ENCODE measurements at places on chromosomes 1 and 21.
A peak's percentile ranks its signal among the peaks of the same experiment; 100 is the strongest.

- DNase-seq = no peak
These were observed 18.1 kb downstream of the LYPD8 start for GRCh38 chr1:248737457-248737856.

- no peak for DNase-seq
These were observed 31.0 kb downstream of the TNNT2 start for GRCh38 chr1:201346337-201346939.

GRCh38 chr1:157307491-157307890 is 169.3 kb upstream of the ETV3 start:
- no peak for DNase-seq

- DNase-seq = no peak
These were observed 70.1 kb downstream of the SLC25A24 start for GRCh38 chr1:108129999-108130398.

GRCh38 chr1:178846306-178846705 is 24.6 kb downstream of the ANGPTL1 start:
- DNase-seq = no peak

DNA sequence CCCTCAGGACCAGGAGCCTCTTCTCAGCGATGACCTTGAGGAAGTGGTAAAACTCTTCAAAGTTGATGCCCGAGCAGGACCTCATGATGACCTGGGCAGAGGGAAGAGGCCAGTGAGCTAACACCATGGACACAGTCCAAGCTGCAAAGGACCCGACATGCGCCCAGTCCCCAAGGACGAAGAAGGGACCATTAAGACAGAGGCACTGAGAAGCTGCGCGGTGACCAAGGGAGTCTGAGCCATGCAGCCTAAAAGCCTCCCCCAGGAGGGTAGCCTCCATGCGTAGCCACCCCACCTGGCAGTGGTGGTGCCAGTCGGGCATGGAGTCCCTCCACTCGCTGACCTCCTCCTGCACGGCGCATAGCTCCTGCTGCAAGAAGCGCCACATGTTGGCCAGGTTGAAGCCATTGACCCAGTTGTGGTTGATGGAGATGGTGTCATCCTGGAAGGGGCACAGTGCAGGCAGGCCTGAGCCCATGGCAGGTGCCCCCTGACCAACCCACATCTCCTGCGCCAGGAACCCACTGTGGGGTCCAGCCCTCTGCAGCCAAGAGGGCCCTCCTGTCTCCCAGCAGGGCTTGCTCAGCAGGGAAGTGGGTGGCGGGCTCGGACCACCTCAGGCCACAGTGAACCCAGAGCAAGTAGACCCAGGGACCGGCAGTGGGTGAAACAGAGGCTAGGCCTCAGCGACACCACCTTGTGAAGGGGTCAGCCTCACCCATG is 2.4 kb downstream of the JMJD4 start:
- DNase-seq = no peak

DNA sequence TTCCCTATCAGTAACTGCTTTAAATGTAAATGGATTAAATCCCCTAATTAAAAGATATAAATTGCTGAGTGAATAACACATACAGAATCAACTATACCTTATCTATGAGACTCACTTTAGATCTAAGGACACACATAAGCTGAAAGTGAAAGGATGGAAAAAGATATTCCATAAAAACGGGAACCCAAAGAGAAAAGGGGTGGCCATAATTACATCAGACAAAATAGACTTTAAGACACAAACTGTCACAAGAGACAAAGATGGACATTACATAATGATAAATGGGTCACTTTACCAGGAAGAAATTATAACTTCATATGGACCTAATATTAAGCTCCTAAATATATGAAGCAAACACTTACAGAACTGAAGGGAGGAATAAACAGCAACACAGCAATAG is 59.2 kb downstream of the SLC25A24 start:
- no peak for DNase-seq

DNA sequence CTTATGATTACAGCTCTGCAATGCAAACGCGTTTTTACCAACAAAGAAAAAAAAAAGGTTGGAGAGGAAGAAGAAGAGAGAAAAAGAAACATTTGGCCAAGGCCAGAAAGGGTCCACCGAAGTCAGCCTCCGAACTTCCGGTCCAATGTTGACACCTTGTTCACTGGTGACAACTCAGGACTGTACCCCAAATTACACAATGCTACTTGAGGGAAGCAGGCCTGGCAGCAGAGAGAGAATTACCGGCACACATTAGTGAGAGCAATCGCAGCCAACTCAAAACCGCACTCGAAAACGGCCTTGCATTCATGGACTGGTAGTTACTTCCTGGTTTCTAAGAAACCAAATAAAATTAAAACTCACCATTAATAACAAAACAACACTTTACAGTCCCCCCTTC is 652.5 kb downstream of the KIF26B start:
- DNase-seq = peak; percentile 12

GRCh38 chr1:204464187-204464631 is 30.4 kb downstream of the PIK3C2B start:
- DNase-seq = no peak

DNA sequence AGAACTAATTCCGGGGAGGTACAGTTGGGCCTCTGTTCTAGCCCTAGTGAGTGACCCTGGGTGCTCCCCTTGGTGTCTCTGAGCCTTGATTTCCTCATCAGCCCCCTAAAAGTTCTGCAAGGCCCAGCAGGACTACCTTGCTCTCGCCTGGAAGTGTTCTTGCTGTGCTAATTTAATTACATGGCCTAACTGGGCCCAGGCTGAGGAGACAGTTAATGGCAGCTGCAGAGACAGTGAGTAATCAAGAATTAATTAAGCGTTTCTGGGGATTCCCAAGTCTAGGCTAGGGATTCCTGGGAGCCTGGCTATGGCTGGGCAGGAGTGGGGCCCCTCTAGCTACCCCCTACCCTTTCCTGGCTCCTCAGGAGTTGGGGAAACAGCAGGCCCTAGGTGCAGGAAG is 24.7 kb upstream of the DMBX1 start:
- DNase-seq = no peak

- DNase-seq = no peak
These were observed 21.3 kb upstream of the GNPAT start for GRCh38 chr1:231219422-231220401.

- DNase-seq = peak; percentile 69
These were observed 772 bp downstream of the ADAM15 start for GRCh38 chr1:155051777-155052398.

- no peak for DNase-seq
These were observed 358.1 kb downstream of the LRRIQ3 start for GRCh38 chr1:73839922-73840321.

- no peak for DNase-seq
These were observed 38.1 kb downstream of the RGS2 start for GRCh38 chr1:192846950-192847349.

- DNase-seq = no peak
These were observed 65.8 kb upstream of the ATF3 start for GRCh38 chr1:212542761-212543187.

DNA sequence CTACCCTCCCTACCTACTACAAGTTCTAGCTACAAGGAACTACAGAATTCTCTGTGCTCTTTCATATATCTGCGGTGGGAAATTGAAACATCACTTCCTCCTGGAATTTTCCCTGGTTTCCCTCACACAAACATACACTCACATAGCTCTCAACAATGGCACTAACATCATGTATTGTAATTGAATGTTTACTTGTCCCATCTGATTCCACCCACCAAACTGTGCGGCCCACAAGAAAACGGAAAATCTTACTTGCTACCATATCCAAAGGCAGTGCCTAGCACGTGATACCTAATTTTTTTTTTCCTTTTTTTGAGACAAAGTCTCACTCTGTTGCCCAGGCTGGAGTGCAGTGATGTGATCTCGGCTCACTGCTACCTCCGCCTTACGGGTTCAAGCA is 33.9 kb downstream of the NDC1 start:
- no peak for DNase-seq

DNA sequence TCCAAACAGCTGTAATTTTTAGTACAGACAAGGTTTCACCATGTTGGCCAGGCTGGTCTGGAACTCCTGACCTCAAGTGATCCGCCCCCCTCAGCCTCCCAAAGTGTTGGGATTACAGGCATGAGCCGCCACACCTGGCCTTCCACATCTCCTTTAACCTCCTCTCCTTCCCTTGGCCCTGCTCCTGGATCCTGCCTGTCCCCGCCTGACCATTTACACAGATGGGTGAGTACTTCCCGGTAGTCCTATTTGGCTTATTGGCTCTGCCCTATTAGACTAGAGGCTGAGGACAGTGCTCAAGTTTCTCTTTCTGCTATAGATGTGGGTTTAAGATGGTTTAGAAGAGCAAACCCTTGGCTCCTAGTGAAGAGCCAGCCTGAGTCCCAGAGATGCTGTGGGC is 7.1 kb downstream of the PTPN7 start:
- no peak for DNase-seq

DNA sequence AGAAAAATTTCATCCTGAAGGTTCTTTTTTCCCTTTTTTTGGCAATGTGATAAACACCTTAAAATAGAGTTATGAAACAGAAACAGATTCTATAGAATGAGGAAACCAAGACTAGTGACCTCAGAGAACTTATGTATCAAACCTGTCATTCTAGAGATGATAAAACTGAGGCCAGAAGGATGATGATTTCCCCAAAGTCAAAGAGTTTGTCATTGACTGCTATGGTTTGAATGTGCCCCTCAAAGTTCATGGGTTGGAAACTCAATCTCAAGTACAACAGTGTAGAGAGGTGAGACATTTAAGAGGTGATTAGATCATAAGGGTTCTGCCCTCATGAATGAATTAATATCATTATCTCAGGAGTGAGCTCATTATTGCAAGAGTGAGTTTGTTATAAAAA is 13.7 kb upstream of the BEND5 start:
- DNase-seq = no peak

DNA sequence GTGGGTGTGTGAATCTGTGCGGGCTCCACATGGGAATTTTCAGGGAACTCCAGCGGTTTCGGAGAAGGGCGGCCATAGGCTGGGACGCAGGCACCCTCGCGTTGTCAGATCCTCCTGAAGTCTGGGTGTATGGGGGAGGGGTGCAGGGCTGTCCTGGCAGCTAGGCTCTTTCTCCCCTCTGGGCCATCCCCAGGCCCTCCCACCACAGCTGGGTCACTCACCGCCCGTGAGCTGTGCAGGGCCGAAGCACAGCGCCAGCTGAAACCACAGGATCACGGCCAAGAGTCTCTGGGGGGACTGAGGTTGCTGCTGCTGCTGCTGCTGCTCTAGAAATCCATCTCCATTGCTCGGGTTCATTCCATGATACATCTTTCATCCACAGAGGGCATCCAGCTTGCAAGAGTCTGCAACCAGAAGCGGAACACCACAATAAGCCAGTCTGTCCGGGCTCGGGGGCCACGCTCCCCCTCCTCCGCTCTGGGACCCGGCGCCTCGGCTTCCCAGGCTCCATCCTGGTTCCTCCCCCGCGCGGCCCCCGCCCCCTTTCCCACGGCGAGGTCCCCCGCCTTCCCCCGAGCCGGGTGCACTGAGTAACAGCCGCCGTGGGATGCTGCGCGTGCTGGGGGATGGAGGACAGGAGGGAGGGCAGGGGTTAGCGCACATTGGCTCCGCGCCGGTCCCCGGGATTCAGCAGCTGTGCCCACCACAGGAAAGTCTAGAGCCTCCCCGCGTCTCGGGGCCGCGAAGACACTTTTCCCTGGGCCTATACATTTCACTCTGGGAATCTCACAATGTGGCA is 720 bp downstream of the SUSD4 start:
- DNase-seq = peak; percentile 47

- DNase-seq = no peak
These were observed 159.9 kb upstream of the HMCN1 start for GRCh38 chr1:185574139-185574875.

DNA sequence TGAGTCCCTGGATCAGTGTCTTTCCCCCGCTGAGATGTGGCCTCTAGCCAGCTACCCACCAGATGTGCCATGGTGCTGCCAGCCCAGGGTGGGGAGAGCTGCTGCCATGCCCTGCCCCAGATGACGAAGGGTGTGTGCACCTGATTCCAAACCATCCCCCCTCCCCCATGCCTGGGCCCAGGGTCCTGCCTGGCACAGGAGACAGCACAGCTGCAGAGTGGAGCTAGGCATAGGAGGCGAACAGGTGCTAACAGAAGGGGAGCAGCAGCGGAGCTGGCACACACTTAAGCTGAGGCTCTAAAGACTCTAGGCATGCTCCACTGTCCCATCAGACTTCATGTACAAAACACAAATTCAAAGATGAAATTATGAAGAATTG is 9.0 kb upstream of the LDLRAP1 start:
- DNase-seq = no peak

DNA sequence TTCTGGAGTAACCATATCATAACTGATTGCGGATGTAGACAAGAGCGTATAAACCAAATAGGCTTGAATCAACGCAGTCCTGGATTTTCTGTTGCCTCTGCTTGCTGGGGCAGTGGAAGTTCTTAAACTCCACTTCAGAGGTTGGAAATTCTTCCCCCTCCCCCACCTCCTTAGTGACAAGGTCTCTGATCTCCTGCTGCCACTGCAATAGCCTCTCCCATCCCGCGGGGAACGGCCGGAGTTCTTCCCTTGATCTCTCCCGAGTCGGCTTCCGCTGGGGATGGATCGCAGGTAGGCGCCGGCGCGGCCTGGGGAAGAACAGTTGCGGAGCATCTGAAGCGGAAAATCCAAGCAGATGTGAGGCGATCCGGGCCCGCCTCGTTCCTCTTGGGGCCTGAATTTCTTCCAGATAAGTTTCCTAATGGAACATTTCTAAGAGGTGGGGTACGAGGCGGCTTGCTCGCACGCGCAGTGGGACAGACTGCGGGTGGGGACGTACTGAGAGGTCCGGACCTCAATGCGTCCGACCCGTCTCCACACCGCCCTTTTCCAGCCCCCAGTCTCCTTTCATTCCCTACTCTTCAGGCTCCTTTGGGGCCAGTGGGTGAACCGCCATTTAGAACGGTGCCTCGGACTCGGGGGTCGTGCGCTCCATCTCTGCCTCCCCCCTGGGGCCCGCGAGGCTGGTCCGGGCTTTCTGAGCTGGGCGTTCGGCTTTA is 3.1 kb upstream of the SIM2 start:
- no peak for DNase-seq

- no peak for DNase-seq
These were observed 12.8 kb upstream of the E2F2 start for GRCh38 chr1:23543707-23544443.

- no peak for DNase-seq
These were observed 105.9 kb upstream of the SLC45A1 start for GRCh38 chr1:8211883-8212579.

- no peak for DNase-seq
These were observed 250.1 kb upstream of the FMN2 start for GRCh38 chr1:239841631-239842030.

- DNase-seq = no peak
These were observed 61.2 kb downstream of the VANGL1 start for GRCh38 chr1:115702959-115703358.

DNA sequence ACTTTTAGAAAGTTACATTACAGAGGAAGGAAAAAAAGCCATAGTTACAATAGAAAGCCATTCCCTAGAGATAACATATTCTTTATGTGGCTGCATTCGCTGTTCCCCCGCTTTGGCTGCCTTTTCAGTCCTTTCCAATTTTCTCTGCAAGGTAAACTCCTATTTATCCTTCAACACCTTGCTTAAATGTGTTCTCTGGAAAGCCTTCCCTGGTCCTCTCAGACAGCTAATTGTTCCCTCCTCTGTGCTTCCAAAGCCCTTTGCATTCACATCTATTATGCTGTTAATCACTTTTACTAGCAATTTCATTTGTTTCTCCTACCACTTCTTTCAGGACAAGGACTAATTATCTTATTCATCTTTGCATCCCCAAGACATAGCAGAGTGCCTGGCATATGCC is 1.6 kb downstream of the PHC2 start:
- DNase-seq = no peak

GRCh38 chr1:228514421-228514820 is 27.2 kb downstream of the RNF187 start:
- DNase-seq = no peak
